Activated effector memory CD4-positive, alpha-beta T cell treated with anti-CD3 and anti-CD28 coated beads, Interleukin-2, amount 50 U/mL, for 16 hours (primary cell): ENCODE measurements at places on chromosomes 4 and X.
A peak's percentile ranks its signal among the peaks of the same experiment; 100 is the strongest.

GRCh38 chr4:180923486-180923885 is 1319.7 kb upstream of the TENM3 start:
- no peak for DNase-seq

- no peak for DNase-seq
These were observed 168.9 kb upstream of the INTU start for GRCh38 chr4:127463883-127464282.

- no peak for DNase-seq
These were observed 44.8 kb downstream of the SPANXN3 start for GRCh38 chrX:143472347-143472938.

DNA sequence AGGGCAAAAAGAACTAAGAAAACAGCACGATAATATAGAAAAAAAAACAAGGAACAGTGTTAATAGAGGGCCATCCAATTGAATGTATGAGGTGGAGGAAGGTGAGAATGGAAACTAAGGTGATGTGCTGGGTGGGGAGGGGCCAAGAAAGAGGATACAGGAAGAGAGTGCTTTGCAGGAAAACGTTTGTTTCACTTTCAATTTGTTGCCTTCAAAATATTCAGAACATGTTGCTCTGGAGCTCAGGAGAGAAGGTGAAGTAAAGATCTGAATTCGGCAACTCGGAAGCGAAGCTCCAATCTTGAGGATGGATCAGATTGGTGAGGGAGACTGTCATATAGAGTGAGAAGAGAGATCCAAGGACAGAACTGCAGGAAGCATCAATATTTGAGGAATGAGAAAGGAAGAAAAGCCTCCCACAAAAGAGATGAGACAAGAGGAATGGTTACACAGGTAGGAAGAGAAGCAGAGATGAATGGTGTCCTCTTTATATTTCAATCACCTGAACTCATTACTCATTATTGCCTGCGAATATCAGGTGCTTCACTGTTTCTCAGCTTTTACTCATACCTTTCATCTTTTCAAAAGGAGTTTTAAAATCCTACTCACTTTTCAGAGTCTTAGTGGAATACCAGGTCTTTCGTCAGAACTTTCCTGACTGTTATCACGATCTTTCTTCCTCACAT is 14.7 kb upstream of the SEC24D start:
- DNase-seq: peak; percentile 71

- no peak for DNase-seq
These were observed 11.6 kb downstream of the POLR2B start for GRCh38 chr4:56990109-56990905.

DNA sequence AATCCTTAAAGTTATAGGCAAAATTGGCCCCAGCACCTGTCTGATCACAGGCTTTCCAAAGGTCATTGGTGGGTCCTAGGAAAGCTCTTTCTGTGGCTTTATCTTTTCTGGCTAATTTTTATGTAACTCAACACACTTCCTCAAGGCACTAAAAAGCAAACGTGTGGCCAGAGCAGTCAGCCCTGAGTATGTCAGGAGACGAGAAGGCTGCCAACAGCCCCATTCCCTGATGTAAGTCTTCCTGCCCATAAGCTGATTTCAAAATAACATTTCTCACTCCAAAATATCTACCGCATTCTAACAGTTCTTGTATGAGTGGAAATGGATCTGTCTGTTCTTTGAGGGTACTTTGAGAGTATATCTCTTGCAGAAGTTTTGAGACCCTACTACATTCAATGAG is 25.5 kb upstream of the FUNDC1 start:
- DNase-seq: no peak
